ENCODE measurements at places on chromosomes 11 and 22. TPM values are rescaled to one million over a fixed set of nuclear protein-coding genes. Genes with fewer than 3 reads are reported as not detected.

DNA sequence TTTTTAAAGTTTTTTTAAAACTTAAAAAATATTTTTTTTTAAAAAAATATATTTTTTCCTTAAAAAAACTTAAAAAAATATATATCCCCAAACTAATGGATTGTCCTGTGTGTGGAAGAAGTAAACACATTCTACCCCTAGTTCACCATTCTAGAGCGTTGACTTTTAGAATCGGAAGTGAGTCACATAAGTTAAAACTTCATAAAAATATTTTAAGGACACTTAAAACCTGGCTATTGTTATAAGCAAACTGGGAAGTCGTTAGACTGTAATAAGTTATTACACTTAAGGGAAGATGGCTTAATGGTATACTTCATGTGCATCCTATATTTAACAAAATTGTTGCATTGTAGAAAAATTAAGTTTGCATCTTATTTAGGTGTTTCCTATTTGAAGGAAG lies 21.1 kb downstream of the FAM118B start:
- DNase-seq: no peak

DNA sequence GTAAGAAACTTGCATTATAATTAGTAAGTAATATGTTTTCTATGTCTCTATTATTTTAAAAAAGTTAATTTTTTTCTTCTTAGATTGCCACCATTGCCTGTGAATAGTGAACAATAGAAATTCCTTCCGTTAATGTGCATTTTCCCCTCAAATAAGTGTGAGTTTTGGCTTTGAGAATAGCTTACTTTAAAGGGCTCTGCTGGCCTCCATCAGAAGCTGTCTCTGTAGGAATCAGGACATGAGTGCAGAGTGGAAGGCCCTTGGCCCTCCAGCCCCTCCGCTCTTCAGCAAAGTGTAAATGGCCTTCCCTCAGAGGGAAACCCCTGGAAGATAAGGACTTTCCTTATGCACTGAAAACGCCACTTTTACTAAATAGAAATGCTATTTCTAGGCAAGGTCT lies 24.1 kb upstream of the ADORA2A start:
- DNase-seq: no peak

PVALB gene
- total RNA-seq: not detected

- DNase-seq: no peak
Observed at GRCh38 chr22:31288496-31289240, 3.6 kb downstream of the PIK3IP1 start.

DNA sequence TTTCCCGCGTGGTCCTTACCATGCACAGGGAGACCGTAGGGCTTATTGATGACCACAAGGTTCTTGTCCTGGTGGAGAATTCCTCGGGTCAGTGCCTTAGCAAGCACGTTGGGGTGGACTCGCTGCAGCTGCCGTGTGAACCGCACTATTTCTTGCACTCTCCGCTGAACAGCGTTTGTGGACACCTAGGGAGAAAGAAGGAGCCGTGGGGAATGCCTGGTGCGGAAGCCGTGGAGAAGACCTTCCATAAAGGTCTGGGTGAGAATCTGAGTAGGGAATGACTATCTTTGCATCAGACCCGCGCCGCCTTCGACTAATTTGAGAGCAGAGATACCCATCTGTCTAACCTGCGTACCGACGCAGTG lies 597 bp downstream of the RPUSD4 start:
- DNase-seq: peak; percentile 44

GRCh38 chr22:39278040-39278439 lies 33.3 kb upstream of the PDGFB start:
- peak; percentile 77 for DNase-seq

DNA sequence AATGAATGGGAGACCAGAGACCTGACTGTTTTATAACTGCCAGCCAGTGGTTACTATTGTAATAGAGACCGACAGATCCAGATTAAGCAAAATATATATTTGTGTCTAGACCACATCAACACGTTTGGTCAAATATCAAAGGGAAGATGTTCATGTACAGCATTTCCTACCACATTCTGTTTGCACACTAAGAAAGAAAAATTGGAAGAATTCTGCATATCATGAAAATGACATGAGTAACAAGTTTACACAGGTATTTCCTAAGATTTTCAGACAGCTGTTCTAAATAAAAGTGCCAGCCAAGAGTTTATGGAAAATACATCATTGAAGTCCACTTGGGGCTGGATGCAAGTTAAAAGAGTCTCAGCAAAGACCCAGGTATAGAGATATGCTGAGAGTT lies 145.5 kb upstream of the ANO3 start:
- DNase-seq: no peak

DNA sequence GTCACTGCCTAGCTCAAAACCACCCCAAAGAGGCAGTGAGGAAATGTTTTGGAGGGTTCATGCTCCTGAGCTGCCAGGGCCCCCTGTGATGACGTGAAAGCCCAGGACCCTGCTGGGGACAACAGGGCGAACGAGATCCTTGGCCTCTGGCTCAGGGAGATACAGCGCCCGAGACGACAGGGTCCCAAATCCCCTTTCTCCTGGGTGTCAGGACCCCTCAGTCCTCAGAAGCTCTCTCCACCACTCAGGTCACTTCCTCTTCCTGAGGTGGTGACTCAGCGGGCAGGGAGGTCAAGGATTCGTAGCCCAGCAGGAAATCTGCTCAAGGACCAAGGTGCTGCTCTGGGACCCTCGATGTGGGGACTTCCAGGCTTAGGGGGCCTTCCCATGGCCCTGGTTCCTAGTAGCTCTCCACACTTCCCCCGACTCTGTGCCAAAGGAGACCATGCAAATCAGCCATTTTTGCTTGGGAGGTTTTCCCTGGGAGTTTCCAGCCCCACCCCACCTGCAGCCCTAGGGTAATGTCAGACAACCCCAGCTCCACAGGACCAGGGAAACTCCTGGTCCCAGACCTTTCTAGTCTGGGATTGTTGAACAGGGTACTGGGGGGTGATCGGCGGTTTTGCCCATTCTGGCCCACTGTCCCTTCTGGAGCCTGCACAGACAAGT lies 12.8 kb downstream of the BCL9L start:
- DNase-seq: peak; percentile 64

DNA sequence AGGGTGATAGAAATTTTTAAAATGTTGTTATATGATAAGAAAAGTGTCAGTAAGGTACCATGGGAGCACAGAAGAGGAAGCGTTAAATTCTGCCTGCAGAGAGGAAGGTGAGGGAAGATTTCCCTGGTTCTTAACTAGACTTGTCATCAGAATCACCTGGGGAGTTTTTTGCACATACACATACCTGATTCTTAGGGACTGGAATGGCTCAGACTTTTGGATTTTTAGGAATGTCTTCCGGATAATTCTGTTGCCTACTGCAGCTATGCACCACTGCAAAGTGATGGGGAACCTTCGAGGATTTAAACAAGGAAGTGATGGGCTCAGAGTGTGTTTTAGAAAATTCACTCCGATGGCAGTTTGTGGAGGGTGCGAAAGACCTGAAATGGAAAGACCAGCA lies 21.9 kb downstream of the STX3 start:
- no peak for DNase-seq

- DNase-seq: no peak
Observed at GRCh38 chr11:12343526-12343925, 33.8 kb upstream of the PARVA start.
